IMR-90 (cell line): ENCODE measurements at places on chromosomes 1 and 21.

- DNase-seq = no peak
These were observed 14.7 kb upstream of the IGFN1 start for GRCh38 chr1:201175820-201176500.

DNA sequence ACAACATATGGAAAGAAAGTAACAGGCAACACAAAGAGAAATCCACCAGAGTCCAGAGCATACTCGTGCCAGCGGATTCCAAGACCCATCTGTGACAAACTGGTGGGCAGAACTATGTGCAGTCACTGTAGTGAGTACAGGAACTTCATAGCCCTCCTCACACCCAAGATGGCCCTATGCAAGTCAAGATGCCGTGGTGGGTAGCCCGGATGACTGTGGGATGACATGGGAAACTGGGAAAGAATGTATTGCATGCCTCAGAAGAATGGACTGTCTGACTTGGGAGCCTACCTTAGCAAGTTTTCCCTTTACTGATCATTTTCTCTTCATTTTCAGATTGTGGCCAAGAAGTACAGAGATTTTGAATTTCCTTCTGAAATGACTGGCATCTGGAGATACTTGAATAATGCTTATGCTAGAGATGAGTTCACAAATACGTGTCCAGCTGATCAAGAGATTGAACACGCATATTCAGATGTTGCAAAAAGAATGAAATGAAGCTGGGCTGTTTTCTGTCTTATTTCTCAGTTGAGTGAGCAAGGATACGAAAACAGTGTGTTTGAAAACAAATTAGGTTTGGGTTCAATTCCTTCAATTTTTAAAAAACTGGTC lies 47.3 kb downstream of the CLIC6 start:
- no peak for DNase-seq

- no peak for DNase-seq
These were observed 125.1 kb downstream of the MRPS6 start for GRCh38 chr21:34198231-34199120.

DNA sequence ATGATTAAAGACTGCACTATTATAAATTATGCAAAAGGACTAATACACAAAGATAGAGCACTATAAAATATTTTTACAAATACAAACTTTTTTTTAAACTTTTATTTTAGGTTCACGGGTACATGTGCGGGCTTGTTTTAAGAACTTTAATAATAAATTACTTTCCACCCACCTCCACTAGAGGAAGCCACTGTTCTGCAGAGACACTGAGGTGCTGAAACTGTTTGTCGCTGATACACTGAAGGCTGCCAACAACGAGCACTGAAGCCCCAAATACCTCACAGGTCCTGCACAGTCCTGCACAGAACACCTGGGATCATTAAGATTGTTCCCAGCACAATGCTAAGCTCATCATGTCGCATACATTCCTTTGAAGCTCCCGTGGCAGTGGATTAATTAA lies 19.9 kb downstream of the COA6 start:
- DNase-seq = no peak

- peak; percentile 78 for DNase-seq
These were observed 2.2 kb downstream of the NUAK2 start for GRCh38 chr1:205319081-205320018.

- no peak for DNase-seq
These were observed 111.6 kb upstream of the VAMP3 start for GRCh38 chr1:7659514-7659913.

DNA sequence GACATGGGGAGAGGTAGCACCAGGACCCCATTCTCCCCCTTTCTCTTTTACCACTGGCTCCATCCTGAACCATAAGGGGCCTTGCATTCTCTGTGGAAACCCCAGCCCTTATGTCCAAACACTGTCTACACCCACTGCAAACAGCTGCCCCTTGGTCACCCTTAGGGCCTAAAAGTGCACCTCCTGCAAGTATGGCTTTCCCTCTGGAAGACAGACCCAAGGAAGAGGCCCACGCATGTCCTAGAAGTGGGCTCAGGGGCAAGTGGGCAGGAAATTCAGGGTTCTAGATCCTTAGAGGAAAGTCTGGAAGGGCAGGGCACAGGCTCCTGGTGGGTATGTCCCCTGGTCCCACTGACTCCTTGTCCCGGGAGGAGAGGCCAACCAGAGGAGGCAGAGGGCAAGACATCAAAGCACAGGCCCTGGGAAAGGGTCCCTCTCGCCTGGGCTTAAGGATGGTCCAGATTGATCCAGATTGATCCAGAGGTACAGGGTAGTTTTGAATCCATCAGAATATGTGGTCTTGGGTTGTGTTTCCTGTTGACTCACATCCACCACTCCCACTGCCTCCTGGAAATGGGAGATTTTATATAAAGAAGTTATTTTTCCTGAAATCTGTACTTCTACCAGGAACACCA lies 150.9 kb downstream of the GRIK3 start:
- no peak for DNase-seq

GRCh38 chr1:210269981-210270380 lies 37.4 kb downstream of the SERTAD4 start:
- no peak for DNase-seq

DNA sequence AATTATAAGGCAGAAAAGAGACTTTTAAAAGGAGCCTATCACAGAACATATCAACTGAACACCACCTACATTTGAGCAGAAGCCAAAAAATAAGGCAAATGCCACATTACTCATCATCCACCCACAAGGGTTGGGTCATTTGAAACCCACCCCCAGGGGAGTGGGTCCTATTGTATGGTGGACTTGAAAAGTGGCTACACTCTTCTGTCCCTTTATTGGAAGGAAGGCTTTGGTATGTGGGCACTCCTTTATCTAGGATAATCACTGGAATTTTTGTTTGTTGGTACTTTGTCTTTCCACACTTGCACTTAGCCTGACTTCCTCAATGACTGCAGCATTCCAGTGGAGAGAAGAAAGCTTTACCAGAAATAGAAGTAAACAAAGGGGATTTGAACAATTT lies 157.2 kb upstream of the COL11A1 start:
- peak; percentile 26 for DNase-seq

GRCh38 chr1:151944126-151944856 lies 35.0 kb upstream of the THEM4 start:
- no peak for DNase-seq

DNA sequence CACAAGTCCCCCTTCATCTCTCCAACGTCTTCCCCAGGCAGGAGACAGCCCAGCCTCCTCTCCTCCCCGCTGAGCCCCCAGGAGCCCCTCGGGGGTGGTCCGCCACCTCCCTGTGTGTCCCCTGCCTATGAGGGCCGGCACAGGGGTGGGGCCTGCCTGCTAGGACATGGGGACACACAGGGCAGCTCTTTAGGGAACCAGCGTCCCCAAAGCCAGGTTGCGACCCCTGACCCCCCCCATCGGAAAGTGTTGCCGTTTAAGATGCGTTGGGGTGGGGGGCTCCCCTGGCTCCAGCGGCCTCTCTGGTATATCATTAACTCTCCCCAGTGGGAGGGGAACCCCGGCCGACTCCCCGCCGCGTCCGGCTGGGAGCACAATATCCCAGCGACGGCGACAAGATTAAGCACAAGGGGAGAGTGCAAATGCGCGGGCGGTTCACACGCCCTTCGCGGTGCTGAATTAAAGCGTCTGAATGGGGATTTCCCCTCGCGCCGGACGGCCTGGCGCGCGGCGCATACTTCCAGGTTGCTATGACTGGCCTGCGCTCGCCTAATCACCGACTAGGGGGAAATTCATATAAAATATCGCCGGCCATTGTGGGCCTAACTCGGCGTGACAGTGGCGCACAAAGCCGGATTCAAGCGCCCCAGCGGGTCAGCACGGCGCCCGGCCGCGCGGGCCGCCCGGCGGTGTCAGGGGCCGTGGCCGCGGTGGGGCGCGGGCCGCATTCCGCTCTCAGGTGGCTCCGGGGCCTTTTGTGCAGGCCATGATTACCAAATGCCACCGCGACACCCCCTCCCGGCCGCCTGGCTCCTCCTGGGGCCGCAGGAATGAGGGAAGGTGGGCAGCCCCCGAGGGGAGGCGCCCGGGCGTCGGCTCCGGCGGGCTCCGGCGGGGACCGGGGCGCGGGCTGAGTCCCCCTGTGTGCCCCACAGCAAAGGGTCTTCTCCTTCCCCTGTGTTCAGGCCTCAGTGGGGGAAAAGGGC lies 30.9 kb downstream of the WNT3A start:
- DNase-seq = peak; percentile 19

- DNase-seq = no peak
These were observed 16.2 kb upstream of the COL18A1 start for GRCh38 chr21:45388611-45389296.

GRCh38 chr1:152487871-152488270 lies 22.7 kb upstream of the LCE5A start:
- no peak for DNase-seq

DNA sequence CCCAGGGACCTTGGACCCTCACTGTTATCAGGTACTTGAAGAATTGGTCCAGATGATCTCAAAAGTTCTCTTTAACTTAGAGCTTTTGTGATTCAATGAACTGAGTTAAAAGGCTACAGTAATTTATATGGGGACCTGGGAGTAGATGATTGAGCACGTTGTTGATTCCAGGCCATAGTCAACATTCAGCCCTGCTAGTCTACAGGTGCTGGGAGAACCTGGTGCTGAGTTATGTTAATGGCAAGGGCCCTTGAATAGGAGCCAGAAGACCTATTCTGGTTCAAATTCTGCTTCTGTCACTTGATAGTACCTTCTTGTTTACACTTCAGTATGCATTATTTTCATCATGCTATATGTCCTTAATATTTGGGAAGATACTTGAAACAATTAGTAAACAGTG lies 11.2 kb downstream of the DYRK3 start:
- no peak for DNase-seq

DNA sequence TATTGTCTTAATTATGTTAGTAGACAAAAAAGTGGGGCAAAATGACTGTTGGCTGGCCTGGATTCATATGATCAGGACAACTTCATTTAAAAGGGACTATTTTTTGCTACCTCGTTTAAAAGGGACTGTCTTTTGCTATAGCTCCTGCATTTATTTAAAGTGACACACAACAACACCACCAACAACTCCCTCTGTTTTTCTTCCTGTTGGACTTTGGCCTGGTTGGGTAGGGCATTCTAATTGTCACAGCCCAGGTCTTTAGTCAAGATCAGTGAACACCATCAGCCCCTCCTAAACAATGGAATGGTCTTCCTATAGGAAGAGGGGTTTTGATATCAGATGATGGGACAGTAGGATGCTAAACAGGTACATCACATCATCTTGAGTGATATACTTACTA lies 241.8 kb downstream of the GPR52 start:
- no peak for DNase-seq

DNA sequence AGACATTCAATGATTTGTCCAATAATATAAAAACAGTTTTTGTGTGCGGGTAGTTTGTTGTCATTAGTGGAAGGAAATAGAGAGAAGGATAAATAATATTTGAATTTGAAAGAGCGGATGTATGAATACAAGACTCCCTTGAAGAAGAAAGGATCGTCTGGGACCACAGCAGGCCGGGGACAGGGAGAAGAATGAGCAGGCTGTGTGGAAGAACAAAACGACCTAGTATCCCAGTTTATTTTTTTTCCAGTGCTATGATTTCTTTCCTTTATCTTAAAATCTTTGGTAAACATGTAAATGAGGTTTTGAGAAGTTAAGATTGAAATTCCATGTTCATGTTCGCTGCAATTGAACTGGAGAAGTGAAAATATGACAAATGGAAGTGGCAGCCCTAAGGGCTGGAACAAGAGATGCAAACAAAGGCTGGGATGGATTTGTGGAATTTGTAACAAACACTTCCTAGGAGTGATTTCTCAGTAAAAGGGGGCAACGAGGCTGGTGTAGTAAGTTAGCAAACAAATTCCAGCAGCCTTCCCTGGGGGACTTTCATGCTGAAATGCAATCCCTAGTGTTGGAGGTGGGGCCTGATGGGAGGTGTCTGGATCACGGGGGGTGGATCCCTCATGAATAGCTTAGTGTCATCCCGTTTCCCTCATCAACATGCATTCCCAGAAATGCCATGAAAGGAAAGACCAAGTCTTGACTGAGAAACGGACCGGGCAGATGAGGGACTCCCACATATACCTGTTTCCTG lies 10.2 kb upstream of the IFI16 start:
- peak; percentile 88 for DNase-seq

- DNase-seq = no peak
These were observed 26.4 kb upstream of the PLA2G4A start for GRCh38 chr1:186802388-186802787.

- no peak for DNase-seq
These were observed 19.3 kb downstream of the HS2ST1 start for GRCh38 chr1:86933562-86934377.

DNA sequence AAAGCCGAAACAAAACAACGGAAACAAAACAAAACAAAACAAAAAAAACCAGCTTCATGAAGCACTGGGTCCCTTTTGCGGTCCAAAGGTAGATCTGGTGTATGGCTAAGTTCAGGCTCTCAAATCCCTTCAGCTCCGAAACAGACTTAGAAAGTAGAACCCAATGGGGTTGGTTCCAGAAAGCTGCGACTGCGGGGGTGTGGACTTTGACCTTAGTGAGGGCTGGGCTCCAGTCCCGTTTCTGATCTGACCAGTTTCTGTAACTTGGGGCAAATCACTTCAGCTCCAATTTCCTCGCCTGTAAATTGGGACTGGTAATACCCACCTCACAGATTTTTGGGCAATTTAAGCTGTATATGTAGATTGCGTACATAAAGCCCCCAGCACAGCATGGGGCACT lies 105.2 kb downstream of the ZSCAN20 start:
- no peak for DNase-seq

DNA sequence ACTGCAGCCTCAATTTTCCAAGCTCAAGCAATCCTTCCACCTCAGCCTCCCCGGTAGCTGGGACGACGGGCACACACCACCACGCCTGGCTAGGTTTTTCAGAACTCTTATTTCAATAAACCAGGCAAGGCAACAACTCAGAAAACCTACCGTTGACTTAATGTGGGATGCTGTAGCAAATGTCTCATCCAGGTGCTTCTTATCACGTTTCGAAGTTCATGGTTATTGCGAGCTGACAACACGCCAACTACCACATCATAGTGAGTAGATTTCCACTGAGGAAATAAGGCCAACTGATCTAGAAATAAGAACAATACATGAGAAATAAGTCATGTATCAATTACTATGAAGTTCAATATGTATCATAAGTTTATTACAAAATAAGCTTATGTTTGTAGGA lies 9.7 kb downstream of the B3GALNT2 start:
- DNase-seq = no peak

- no peak for DNase-seq
These were observed 853 bp downstream of the TTC22 start for GRCh38 chr1:54800041-54800898.

DNA sequence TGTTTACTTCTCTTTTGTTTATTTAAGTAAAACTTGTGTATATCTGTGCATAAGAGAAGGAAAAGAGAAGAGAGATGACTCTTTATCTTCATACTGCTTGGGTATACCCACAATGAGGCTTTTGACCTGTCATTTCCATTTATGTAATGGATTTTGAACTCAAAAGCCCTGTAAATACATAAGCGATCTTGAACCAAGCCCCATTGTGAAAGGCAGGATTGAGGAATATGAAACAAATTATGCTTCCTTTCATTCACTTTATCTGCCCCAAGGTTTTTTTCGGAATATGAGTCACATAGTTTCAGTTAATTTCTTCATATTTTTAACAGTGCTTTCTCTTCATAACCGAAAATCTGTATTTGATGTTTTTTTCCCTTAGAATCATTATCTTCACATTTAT lies 21.4 kb downstream of the CNST start:
- DNase-seq = peak; percentile 72
